ENCODE measurements at places on chromosomes 2 and 18.

GRCh38 chr2:43349904-43350303 is 123.5 kb upstream of the ZFP36L2 start:
- no peaks in the 10 kb centered on the region for H3K27me3 ChIP-seq
- H3K4me3 ChIP-seq, result no peak overlapping the region
- DNase-seq, result no peak
- H3K4me1 ChIP-seq, result peaks cover 10% of the 10 kb centered on the region
- no peaks in the 10 kb centered on the region for H3K36me3 ChIP-seq

GRCh38 chr2:85933753-85934594 is 45.2 kb upstream of the ST3GAL5 start:
- peak; percentile 79 for DNase-seq
- H3K4me1 ChIP-seq, result peaks cover 36% of the 10 kb centered on the region
- H3K4me3 ChIP-seq, result no peak overlapping the region
- no peak overlapping the region for H3K27ac ChIP-seq
- no peaks in the 10 kb centered on the region for H3K36me3 ChIP-seq

DNA sequence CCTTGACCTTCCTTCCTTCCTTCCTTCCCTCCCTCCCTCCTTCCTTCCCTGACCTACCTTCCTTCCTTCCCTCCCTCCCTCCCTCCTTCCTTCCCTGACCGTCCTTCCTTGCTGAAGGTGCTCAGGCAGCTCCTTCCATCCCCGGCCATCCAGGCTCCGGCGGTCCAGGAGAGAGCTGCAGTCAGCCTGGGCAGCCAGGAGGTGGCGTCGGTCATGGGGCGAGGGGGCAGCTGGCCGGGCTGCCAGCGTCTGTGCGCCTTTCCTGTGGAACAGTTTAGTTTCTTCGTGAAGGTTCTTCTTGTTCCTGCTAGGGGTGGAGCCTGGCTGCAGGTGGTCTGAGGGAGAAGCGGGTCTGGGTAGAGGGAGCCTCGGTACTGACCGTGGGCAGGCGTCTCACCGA is 15.7 kb downstream of the GPR35 start:
- H3K27ac ChIP-seq, result no peak overlapping the region
- H3K4me1 ChIP-seq, result no peaks in the 10 kb centered on the region
- H3K27me3 ChIP-seq, result no peaks in the 10 kb centered on the region
- H3K4me3 ChIP-seq, result no peak overlapping the region
- DNase-seq, result no peak

DNA sequence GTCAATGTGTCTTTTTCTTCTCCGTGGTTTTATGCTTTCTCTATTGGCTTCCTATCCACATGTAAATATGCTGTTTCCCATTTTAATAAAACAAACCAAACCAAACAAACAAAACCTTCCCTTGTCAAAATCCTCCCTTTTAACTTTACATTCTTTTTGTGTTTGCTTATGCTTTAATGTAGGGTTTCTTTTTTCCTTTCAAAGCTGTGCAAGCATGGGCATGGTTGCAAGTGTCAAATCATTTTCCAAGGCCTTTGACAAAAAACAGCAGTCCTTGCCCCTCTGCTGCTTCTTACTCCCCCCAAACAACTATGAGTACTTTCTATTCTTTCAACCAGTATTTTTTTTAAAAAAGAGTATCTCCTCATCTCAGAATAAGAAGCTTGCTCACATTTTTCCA is 66.0 kb upstream of the ACYP2 start:
- no peak for DNase-seq
- no peak overlapping the region for H3K27ac ChIP-seq
- no peaks in the 10 kb centered on the region for H3K27me3 ChIP-seq
- no peaks in the 10 kb centered on the region for H3K36me3 ChIP-seq
- H3K4me1 ChIP-seq, result no peaks in the 10 kb centered on the region

- no peaks in the 10 kb centered on the region for H3K4me1 ChIP-seq
- no peaks in the 10 kb centered on the region for H3K36me3 ChIP-seq
- no peak overlapping the region for H3K4me3 ChIP-seq
- no peak overlapping the region for H3K27ac ChIP-seq
These were observed 84.9 kb downstream of the PDCL3 start for GRCh38 chr2:100647709-100648108.

DNA sequence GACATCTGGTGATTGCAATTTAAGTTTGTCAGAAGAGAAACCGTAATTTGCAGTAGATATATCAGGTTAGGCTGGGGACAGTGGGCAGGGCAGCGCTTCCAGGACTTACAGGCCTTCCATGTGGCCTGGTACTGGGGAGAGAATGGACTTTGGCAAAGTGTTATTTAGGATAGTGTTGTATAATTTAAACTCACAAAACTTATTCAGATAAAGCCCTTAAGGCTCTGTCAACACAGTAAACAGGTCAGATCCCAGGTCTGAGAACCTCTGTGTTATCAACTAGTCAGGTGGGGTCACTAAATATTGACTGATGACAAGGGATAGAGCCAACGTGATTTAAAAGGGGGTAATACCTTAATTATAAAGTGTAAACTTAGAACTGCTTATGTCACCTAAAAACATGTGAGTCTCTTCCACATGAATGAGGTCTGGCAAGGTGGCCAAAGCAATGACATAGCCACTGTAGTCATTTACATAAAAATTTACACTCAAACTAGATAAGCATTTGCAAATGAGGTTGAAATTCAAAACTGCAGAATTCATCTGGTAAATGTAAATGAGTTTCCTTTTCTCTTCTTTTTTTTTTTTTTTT is 80.2 kb upstream of the DNMT3A start:
- DNase-seq, result no peak
- H3K4me3 ChIP-seq, result no peak overlapping the region
- no peaks in the 10 kb centered on the region for H3K4me1 ChIP-seq
- no peaks in the 10 kb centered on the region for H3K36me3 ChIP-seq

DNA sequence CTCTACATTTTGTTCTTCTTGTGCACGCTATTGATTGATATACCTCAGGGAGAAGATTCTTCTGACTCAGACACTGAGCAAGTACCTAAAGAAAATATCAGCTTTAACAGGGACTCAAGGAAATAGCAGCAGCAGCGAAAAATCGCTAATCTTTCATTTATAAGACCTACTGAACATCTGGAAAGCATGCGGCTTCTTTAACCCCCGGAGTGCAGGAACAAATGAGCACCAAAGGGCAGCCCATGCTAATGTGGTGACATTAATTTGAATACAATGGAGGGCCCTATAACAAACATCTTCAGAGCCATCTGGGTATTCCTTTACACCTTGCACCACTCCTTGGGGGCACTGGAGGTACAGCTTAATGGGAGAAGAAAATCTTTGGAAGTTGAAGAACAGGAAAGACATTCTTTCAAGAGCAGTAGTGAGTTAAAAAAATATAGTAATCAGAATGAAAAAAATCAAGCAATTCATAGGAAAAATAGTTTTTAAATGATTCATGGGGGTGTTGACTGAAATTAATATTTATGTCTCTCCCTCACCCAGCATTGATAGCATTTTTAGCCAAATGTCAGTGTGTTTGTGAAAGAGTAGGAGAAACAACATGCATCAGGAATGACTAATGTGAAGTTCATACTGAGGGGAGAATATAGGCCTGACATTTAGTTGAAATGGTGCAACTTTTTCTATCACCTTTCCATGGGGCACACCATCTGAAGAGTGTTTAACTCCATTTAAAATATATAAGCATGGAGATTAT is 281.7 kb downstream of the HRH4 start:
- H3K36me3 ChIP-seq, result no peaks in the 10 kb centered on the region
- H3K4me1 ChIP-seq, result no peaks in the 10 kb centered on the region
- H3K27ac ChIP-seq, result no peak overlapping the region
- peaks cover 7% of the 10 kb centered on the region for H3K27me3 ChIP-seq

GRCh38 chr18:73758446-73758845 is 389.2 kb downstream of the FBXO15 start:
- no peaks in the 10 kb centered on the region for H3K36me3 ChIP-seq
- no peaks in the 10 kb centered on the region for H3K27me3 ChIP-seq
- H3K27ac ChIP-seq, result peak overlapping the region; percentile 19
- no peaks in the 10 kb centered on the region for H3K4me1 ChIP-seq
- H3K4me3 ChIP-seq, result no peak overlapping the region

GRCh38 chr18:36132756-36133155 is 3.1 kb downstream of the ELP2 start:
- no peaks in the 10 kb centered on the region for H3K27me3 ChIP-seq
- H3K27ac ChIP-seq, result no peak overlapping the region
- DNase-seq, result no peak

DNA sequence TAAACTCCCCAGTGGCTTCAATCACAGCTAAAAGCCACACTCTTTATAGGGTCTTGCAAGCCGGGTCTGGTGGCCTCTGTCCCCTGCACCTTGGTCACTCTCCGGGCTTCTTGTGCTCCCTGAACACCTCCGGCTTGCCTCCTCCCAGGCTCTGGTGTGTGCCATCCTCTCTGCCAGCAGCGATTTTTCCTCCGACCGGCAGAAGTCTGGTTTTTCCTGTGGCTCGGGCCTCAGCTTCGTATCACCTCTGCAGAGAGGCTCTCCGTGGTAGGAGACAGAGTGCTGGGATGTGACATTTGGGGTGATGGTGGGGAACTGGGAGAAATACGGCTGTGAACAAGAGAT is 58.8 kb upstream of the HPCAL1 start:
- DNase-seq, result no peak
- H3K36me3 ChIP-seq, result no peaks in the 10 kb centered on the region
- H3K4me3 ChIP-seq, result no peak overlapping the region
- H3K27me3 ChIP-seq, result peaks cover 1% of the 10 kb centered on the region
- H3K4me1 ChIP-seq, result no peaks in the 10 kb centered on the region
- no peak overlapping the region for H3K27ac ChIP-seq

GRCh38 chr2:80185091-80185490 is 119.5 kb downstream of the LRRTM1 start:
- no peak overlapping the region for H3K27ac ChIP-seq
- no peaks in the 10 kb centered on the region for H3K4me1 ChIP-seq
- no peaks in the 10 kb centered on the region for H3K36me3 ChIP-seq
- no peak for DNase-seq

DNA sequence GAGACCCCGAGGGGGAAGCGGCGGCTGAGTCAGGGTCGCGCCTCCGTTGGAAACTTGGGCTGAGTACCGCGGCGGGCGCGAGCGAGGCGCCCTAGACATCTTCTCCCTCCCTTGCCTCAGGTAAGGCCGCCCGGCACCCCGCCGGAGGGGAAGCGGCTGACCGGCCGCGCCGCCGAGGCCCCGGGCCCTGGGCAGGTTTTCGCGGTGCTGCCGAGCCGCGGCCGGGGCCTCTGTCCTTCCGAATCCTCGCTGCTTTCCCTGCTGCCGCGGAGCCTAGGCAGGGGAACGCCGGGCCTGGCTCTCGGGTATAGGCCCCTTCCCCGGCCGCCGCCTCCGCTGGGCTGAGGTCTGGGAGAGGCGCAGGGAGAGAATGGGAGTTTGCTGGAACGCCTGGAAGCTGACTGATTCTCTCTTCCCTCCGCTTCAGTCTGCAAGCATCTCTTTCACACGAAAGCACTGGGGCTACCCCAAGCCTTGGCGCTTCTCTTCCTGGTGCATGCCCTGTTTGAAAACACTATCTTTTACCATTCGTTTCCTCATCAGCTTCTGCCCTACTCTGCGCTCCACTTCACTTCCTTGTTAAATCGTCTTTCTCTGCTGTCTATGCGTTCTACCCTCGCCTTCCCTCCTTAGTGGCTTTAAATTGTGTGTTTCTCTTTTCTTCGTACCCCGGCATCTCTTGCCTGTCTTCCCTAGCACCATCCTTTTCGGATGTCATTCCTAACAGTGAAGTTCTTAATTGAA is 652 bp downstream of the PPM1B start:
- peaks cover 15% of the 10 kb centered on the region for H3K4me1 ChIP-seq
- peak; percentile 68 for DNase-seq
- peak overlapping the region; percentile 96 for H3K4me3 ChIP-seq
- H3K27ac ChIP-seq, result peak overlapping the region; percentile 56

GRCh38 chr2:51812138-51812866 is 780.4 kb upstream of the NRXN1 start:
- peaks cover 24% of the 10 kb centered on the region for H3K4me1 ChIP-seq
- H3K27me3 ChIP-seq, result no peaks in the 10 kb centered on the region
- no peaks in the 10 kb centered on the region for H3K36me3 ChIP-seq
- peak; percentile 30 for DNase-seq
- no peak overlapping the region for H3K4me3 ChIP-seq

DNA sequence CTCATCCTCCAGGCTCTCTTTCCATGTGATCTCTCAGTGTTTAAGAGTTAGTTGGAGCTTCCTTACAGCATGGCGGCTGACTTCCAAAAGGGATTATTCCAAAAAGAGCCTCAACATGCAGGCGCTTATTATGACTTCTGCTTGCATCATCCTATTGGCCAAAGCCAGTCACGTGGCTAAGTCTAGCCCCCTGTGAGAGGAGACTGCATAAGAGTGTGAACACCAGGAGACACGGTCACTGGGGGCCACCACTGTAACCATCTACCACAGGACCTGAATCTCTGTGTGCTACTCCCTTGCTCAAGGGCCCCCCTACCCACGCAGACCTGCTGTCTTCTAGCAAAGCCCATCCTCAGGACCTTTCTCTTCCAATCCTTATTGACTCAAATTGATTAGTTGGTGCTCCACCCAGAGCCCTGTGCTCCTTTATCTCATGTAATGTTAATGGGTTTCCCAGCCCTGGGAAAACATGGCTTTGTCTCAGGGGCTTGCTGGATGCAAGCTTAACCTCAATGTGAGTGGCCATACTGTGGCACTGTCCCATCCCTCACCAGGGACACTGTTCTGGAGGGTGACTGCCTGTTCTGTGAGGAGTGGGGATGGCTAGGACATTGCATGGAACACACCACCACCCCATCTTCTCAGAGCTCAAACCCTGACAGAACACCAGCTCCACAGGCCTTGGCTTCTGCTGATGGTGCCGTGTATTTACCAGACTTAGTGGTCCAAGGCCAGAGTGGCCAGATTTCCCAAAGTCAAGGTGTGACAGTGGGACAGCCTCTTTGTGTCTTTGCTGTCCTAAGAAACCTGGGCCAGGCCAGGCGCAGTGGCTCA is 4.2 kb downstream of the IL1RN start:
- H3K27ac ChIP-seq, result no peak overlapping the region
- H3K4me1 ChIP-seq, result no peaks in the 10 kb centered on the region
- no peaks in the 10 kb centered on the region for H3K36me3 ChIP-seq
- DNase-seq, result no peak
- no peak overlapping the region for H3K4me3 ChIP-seq

DNA sequence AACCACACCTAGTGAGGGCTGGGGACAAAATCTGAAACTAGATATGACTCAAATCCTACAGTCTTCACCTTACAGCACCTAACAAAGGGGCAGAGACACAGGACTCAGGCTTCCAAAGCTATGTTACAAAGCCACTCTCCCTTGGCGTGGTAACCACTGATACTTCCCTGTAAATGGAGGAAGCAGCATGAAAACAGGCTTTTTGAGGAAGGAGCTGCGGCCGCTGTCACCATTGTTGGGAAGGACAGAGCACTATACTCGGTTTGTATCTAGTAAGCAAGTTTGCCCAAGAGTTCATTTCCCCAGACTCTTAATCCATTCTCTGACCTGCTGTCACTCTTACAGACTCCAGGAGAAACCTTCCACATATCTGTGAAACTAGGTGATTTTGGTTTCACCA is 60.3 kb downstream of the LONRF2 start:
- H3K27ac ChIP-seq, result no peak overlapping the region
- H3K27me3 ChIP-seq, result no peaks in the 10 kb centered on the region
- H3K4me3 ChIP-seq, result no peak overlapping the region

GRCh38 chr2:234339501-234339900 is 157.4 kb downstream of the ARL4C start:
- H3K4me1 ChIP-seq, result no peaks in the 10 kb centered on the region
- H3K36me3 ChIP-seq, result no peaks in the 10 kb centered on the region
- no peaks in the 10 kb centered on the region for H3K27me3 ChIP-seq
- DNase-seq, result no peak
- H3K4me3 ChIP-seq, result no peak overlapping the region

GRCh38 chr18:48657447-48658120 is 118.8 kb downstream of the CTIF start:
- DNase-seq, result no peak
- peaks cover 5% of the 10 kb centered on the region for H3K4me1 ChIP-seq
